NCI-H345 (cell line): ENCODE measurements at places on chromosomes 3 and 15.

DNA sequence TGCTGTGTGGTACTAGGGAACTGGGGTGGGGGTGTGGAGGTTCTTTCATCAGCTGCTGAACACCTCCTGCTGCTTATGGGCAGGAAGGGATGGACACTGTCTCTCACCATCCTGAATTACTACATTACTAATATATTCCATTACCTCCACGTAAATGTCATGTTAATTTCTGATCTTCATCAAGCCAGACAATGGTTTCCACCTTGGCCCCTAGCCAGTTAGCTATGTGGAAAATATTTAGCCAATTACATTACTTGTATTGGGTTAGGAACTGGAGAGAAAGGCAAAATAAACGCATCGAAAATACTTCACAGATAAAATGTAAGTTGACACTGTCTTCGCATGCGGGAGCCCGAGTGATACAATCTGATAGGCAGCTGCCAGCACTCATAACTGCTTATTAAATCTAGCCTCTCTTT, 95.1 kb downstream of the FOXP1 start:
- DNase-seq: no peak

GRCh38 chr15:98873441-98874218, 134.0 kb downstream of the PGPEP1L start:
- DNase-seq: no peak

- DNase-seq: no peak
Measured at GRCh38 chr3:70256566-70256965, 55.9 kb downstream of the MDFIC2 start.

- no peak for DNase-seq
Measured at GRCh38 chr3:149000206-149000745, 8.9 kb downstream of the GYG1 start.

- DNase-seq: no peak
Measured at GRCh38 chr3:137765310-137766033, 1.4 kb downstream of the SOX14 start.

DNA sequence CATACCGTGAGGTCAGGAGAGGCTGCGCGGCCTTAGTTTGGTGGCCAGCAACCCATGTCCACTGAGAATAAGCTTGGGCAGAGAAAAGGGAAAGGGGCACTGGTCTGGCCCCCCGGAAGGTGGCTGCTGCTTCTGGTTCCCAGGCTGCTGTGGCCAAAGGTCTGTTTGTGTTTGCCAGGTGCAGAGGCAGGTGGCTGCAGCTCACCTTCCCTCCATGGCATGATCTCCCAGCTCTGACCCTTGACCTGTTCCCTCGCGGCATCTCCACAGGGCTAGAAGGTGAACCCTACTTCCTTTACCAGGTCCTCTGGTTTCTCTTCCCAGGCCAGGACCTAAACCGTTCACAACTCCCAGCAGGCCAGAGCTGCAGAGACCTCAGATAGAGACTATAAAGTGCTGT, 13.8 kb downstream of the VPS18 start:
- DNase-seq: no peak

- DNase-seq: no peak
Measured at GRCh38 chr3:40130721-40131120, 178.8 kb upstream of the EIF1B start.

DNA sequence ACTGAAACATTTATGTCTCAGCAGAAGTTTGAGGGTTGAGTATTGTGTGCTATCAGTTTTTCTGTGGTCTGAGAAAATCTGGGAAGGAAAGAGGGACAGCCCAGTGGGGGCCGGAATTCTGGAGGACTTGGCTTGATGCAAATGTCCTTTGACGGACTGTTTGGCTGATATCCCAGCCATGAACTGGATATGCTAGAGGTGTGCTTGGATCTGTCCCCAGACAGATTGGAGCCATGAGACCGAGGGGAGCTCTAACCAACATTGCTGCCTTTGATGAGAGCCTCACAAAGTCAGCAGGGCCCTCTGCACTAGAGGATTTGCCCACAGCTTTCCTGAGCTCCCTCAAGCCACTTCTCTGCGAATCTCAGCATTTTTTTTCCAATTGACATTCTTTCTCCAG, 405.6 kb downstream of the NTRK3 start:
- DNase-seq: no peak

GRCh38 chr3:140187656-140188221, 252.8 kb downstream of the CLSTN2 start:
- DNase-seq: no peak

DNA sequence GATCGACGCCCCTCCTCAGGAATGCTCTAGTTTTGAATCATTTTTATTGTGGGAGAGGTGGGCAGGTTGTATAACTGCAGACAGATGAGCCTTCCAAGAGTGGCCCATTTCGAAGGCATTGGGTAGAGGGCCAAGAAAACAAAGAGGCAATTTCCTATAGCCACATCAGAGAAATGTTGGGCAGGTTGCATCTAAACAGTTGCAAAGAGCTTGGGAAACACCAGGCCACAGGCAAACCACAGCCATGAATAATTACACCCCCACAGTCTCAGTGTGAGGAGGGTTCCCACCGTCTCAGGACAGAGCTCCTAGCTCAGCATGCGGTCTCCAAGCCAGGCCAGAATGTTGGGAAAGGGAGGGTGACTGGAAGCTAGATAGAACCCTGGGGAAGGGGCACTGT, 257.3 kb downstream of the ABHD5 start:
- no peak for DNase-seq

- no peak for DNase-seq
Measured at GRCh38 chr3:61594144-61594963, 33.0 kb downstream of the PTPRG start.

GRCh38 chr3:69320871-69321271, 65.0 kb downstream of the FRMD4B start:
- no peak for DNase-seq

DNA sequence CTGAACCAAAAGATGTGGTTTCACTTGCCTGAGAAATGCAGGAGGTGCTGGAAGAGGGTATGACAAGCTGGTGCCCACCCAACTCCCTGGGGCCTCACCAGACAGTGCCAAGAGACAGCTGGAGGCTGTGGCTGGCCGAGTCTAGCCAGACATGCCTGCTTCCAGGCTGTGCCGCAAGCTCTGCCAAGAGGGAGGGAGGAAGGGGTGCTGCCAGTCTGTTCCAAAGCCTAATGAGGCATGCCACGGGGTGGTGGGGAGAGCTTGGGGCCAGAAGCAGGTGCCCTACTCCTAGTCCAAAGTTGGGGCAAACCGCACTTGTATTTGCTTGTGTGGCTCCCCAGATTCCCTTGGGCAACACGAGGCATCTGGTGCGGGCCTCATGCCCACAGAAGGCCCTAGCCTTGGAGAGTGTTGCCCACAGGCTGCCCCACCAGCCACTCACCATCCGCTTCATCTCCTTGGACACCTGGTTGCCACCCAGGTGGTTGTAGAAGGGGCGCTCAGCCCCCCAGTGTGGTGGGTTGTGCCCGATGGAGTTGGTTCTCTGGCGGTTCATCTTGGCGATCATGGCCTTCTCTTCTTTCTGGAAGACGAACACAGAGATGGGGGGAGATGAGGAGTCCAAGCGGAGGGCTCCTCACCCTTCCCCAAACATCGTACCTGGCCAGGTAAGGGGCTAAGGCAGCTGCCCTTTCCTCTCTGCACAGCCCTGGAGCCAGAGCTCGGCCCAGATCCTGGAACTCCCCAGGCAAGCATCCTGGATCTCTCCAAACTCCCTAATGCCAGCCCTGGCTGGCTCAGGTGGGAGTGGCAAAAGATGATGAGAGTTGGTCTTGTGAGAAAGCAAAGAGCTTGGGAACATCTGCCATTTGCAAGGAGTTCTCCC, 123.4 kb downstream of the SEC22A start:
- no peak for DNase-seq

DNA sequence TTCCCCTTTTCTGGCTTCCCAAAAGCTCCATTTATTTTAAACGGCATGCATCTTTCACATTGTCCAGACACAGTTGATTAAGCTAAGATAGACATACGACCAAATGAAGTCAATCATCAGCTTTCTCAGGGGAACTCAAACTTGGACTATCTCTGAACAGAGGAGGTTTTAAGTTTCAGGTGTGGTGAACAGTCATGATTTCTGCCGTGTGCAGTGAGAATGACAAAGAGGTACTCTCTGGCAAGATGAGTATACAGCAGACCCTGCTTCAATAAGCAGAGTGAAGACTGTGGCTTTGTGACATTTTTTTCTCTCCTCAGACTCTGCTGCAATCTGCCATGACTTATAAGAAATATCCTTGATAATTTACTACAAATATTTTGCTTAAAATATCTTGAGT, 307.7 kb downstream of the CNTN6 start:
- no peak for DNase-seq

DNA sequence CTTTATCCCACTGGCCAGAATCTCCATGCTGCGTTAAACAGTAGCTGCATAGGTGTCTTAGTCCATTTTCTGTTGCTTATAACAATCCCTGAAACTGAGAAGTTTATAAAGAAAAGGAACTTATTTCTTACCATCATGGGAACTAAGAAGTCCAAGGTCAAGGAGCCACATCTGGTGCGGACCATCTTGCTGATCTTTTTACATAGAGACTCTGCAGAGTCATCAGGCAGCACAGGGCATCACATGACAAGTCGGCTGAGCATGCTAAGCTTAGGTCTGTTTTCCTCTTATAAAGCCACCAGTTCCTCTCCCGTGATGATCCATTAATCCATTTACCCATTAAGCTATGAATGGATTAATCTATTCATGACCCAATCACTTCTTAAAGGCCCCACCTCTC, 22.4 kb upstream of the FAM174B start:
- DNase-seq: no peak

- no peak for DNase-seq
Measured at GRCh38 chr3:79245284-79246138, 522.3 kb downstream of the ROBO1 start.

- DNase-seq: no peak
Measured at GRCh38 chr3:51380601-51381332, 4.3 kb upstream of the MANF start.

DNA sequence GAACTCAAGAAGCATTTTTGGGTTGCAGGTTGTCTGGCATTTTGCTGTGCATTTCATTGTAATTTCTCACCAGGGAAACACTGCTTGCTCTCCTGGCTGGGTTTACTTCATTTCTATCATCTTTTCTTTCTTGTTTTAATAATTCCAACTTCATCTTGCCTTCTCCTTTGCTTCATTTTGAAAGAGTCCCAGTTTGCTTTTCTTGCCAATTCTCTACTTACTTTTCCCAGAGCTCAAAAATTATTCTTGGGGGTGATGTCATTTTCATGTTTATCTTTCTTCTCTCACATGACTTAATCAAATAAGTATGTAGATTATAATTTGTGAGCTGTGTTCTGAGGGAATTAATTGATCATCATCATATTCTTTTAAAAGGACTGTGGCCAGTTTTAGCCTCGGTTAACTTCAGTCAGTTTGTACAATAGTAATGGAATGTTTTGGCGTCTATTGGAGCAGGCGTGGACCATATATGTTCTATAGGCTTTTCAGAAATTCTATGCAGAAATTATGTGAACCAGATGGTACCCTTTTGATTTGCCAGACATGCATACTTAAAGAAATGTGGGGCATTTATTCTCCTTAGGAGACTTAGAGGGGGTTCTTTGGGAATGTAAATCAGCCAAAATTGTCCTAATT, 30.1 kb downstream of the SH3GL3 start:
- no peak for DNase-seq

GRCh38 chr15:90079619-90080457, 22.4 kb downstream of the IDH2 start:
- no peak for DNase-seq
